DMS153 (cell line): ENCODE measurements at places on chromosomes 2 and 18.

DNA sequence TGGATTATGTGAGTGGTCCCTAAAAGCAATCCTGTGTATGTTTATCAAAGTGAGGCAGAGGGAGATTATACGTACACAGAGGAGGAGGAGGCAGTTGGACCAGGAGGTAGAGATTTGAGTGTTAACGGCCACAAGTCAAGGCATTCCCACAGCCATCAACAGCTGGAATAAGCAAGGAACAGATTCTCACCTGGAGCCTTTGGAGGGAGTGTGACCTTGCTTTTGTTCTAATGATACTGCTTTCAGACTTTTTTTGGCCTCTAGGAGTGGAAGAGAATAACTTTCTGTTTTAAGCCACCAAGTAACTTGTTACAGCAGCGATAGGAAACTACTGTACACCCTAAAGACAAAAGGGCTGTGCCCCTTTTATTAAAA is 18.1 kb downstream of the LCLAT1 start:
- no peak for DNase-seq

DNA sequence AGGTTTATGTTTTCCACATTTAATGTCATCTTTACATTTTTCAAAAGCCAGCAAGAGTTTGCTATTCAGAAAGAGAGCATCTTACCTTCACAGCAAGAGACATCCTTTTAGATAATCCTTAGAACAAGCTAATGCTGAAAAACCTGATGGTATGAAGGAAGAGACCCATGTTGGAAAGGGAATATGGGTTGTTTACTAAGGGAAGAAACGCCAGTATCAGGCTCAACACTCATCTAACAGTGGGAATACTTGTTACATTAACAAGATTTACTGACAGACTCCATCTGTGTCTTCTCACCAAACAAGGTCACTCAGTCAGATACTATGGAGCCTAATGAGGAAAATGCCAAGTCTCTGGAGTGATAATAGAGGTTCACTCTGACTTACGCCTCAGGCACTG is 1474.1 kb upstream of the SLC39A10 start:
- no peak for DNase-seq

DNA sequence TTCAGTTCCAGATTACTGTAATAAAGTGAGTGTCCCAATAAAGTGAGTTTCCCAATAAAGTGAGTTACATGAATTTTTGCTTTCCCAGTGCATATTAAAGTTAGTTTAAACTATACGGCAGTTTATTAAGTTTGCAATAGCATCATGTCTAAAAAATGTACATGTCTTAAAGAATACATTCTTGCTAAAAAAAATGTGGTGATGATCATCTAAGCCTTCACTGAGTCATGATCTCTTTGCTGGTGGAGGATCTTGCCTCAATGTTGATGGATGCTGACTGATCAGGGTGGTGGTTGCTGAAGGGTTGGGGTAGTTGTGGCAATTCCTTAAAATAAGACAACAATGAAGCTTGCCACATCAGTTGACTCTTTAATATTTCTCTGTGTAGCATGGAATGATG is 664.2 kb downstream of the TDRD15 start:
- no peak for DNase-seq

- no peak for DNase-seq
Measured at GRCh38 chr2:168599738-168600137, 143.7 kb downstream of the CERS6 start.

- no peak for DNase-seq
Measured at GRCh38 chr2:185644828-185645227, 93.8 kb upstream of the FSIP2 start.

DNA sequence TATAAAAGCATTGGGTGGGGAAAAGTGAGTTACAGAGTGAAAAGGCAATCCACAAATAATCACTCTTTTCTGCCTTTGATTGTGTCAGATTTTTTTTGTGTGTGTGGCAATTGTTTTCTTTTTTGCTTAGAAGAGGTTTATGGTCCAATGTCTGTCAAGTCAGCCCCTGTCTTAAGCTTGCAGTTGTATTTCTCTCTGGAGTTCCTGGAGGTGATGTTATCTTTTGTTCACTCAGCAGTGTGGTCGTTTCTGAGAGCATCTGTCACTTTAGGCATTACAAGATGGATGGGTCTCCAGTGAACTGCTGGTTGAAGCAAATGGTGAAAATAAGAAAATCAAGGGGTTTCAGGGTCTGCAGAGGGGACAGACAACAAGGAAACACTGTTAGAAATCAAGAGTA is 121.3 kb downstream of the GREB1L start:
- no peak for DNase-seq

- no peak for DNase-seq
Measured at GRCh38 chr2:119197126-119197405, 26.6 kb upstream of the STEAP3 start.

- DNase-seq = no peak
Measured at GRCh38 chr2:219713110-219713509, 85.7 kb downstream of the SLC4A3 start.

DNA sequence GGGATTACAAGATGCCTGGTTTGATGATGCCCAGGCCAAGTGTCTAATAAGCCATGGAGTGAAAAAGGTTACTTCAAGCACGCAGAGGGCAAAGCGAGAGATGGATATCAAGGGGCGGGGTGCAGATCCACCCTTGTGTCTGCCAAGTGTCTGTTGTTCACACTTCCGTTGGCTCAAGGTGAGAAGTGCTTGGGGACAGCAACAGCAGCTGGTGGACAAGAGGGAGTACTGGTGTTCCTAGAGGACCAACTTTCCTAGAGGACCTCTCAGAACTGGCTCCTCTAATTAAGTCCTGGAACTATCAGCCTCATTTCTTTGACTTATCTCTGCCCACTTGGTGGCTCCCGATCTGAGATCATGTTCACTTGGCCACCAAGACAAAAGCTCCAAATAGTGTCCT is 299.1 kb downstream of the PRKCE start:
- no peak for DNase-seq

DNA sequence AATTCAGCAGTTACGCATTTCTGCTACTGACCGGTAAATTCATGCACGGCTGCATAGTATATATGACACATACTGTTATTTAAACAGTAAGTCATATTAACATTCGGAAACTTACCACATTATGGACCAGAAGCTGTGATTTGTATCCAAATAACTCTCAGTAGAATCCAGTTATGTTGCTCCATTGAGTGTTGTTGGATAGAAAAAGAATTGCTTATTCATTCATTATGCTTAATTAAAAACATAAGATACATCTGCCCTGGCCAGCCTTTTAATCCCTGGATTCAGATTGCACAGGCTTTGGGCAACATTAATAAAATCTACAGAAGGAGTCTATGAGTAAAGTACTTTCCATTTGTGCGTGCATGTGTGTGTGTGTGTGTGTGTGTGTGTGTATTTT is 111.3 kb downstream of the CPS1 start:
- DNase-seq = no peak

DNA sequence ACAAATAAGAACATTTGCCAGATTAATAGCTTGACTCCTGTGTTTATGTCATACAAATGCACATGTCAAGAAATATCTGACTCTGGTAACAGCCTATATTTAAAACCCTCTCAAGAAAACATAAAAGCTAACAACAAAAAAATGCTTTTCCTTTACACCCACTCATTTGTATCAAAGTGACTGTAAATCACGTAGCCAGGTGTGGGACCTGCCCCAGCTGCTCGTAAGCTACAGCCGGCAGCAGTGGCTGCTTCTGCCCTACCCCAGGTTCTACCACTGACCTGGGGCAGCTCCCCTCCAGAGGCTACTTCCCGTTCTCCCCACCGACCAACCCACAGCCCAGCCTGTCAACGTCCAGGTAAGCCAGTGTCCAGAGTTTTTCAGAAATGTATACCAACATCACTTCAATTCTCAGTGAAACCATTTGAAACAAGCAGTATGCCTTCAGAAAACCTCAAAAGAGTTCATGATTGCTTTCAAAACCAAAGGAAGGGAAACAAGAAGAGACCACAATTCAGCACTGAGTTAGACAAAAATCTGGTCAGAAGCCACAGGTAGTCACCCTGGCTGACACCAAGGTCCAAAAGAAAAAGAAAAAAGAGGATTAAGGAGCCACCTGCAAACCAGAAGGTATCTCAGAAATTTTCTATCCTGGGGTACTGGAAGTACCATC is 40.4 kb downstream of the KIDINS220 start:
- DNase-seq = no peak

DNA sequence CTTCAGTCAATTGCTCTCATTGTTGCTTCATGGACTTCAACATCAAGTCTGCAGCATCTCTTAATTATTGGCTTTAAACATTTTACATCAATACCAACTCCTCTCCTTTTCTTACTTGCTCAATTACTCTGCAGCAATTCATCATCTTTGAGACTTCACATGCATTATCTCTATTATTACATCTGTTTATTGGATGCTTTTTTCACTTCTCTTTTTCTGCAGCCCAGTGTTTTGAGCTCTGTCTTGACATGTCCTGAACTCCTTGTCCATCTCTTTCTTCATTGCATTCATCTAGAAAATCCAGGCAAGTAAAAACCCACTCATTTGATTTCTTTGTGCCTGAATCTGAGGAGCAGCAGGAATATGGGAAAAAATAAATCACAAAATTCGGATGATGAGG is 647.9 kb downstream of the PLCL1 start:
- DNase-seq = no peak

- no peak for DNase-seq
Measured at GRCh38 chr2:122530814-122531213, 775.4 kb downstream of the TSN start.

- DNase-seq = no peak
Measured at GRCh38 chr2:191217580-191217979, 27.6 kb upstream of the MYO1B start.

DNA sequence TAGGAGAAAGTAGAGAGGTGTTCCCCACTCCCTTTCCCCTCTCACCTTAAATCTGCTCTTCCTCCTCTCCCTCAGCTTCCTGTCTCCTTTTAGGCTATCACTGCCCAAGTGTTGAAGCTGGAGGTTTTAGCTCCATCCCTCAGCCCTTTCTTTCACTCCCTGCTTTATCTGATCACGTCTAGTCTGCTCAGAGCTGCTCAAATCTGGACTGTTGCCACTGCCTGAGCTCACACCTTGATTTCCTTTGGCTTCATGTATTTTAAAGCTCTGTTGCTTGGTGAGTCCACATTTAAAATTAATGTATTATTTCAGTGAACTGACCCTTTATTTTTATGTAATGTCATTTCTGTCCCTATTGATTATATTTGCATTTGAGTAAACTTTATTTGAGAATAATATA is 236.6 kb downstream of the PTGR3 start:
- no peak for DNase-seq

GRCh38 chr2:149226790-149227189 is 103.6 kb upstream of the LYPD6 start:
- DNase-seq = no peak

- DNase-seq = peak; percentile 58
Measured at GRCh38 chr2:58047373-58047935, 848 bp downstream of the VRK2 start.

- DNase-seq = peak; percentile 58
Measured at GRCh38 chr2:25251422-25252273, 83.3 kb upstream of the POMC start.

GRCh38 chr18:10099539-10100140 is 185.8 kb downstream of the VAPA start:
- no peak for DNase-seq

DNA sequence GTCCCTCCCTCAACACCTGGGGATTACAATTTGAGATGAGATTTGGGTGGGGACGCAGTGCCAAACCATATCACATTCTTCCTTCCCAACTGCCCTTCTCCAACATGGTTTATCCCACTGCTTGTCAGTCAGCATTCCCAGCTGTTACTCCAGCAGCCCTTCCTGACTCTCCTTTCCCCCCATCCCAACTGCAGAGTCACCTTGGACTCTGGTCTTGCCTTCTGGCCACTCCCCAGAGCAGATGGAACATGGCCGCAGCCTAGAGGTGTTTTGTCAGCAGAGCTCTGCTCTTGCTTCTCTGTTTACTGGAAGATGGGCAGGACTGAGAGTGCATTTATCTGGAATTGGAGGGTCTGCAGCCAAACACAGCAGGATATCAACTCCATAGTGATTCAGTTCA is 51.2 kb upstream of the MEX3C start:
- no peak for DNase-seq

DNA sequence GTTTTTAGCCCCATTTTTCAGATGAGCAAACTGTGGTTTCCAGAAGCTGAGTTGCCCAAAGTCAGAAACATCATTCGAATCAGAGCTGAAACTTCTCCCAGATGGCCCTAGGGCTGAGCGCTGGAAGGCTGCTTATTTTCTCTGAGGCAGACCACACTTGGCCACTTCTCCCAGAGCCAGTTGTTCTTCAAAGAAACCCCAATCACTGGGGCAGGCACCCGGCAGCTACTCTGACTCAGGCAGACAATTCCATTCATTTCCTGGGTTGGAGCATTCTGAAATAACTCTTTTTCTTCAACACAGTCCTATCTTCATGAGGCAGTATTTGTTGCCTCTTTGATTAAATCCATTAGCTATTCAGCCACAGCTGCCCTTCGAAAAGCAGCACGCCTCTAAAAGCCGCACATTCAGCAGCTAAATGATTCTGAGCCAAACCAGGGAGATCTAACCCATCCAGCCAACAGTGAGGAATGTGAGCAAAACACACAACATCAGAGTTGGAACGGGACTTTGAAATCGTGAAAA is 40.9 kb downstream of the LRATD1 start:
- no peak for DNase-seq
